ENCODE measurements at places on chromosomes 7 and 10. TPM values are rescaled to one million over a fixed set of nuclear protein-coding genes. Genes with fewer than 3 reads are reported as not detected.

GRCh38 chr10:14309593-14309992 lies 21.1 kb downstream of the FRMD4A start:
- DNase-seq, result no peak

DNA sequence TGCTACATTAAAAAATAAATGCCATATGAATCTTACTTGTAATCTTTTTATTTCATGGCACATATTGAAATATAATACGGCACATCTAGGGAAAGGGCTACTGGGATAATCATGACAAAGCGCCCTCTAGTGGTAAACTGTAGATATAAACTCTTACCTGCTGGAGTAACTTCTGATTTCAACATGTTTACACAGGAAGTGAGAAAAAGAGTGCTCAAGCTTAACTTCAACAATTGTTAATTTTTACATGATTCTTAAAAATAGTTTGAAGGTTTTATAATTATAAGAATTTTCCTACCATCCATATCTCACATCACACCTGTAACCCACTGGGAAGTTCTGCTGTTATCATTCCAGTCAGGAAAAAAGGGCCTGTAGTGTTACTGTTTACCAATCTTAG lies 2.0 kb upstream of the HEPACAM2 start:
- no peak for DNase-seq

DNA sequence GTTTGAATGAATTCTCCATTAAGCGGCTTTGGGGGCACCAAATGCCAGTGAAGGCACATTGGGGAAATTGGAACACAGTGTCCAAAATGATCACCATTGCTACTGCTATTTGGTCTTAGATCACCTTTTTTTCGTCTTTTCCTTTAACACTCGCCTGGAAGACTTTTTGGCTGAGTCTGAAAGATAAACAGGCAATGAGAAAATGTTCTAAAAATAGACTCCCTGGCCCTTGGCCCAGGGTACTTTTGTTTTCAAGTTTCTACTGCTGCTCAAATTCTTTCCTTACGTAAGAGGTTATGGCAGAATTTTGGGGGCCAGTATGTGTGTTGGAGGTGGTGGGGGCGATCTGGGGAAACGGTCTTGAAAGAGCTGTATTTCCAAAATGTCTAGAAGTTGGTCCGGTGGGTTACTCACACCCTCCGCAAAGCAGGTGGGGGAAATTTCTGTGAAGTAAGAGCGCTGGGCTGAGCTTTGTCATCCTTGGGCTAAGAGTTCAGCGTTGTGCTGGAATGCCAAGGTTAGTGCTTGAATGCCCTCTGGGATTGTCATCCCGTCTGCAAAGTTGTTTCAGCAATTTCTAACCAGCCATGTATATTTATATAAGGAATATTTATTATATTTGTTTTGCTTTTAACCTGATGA lies 1.3 kb upstream of the ITPRIP start:
- peak; percentile 84 for DNase-seq

DNA sequence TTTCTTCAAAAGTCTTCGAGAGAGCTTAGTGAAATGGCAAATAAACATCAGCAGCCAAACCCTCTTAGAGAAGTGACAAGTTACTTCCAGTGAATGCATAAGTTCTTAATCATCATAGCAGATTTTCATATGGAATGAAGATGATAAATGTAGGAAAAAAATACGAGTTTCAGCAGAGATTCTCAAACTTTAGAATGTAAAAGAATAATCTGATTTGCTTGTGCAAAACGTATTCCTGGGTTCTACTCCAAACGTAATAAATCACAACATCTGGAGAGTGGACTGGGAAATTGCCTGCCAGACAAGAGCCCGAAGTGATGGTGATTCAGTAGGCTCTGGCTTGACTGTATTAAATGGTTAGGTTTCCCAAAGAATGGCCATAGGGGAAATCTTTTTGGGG lies 62.2 kb downstream of the AKR1E2 start:
- no peak for DNase-seq

GRCh38 chr7:44534501-44534900 lies 6.6 kb downstream of the NPC1L1 start:
- no peak for DNase-seq

- DNase-seq, result no peak
These were observed 126.5 kb downstream of the HIPK2 start for GRCh38 chr7:139651308-139651707.

PSTK gene
- total RNA-seq, result not detected

GRCh38 chr7:116211913-116212596 lies 1.7 kb downstream of the TES start:
- no peak for DNase-seq

GPR15LG gene
- total RNA-seq, result not detected

DNA sequence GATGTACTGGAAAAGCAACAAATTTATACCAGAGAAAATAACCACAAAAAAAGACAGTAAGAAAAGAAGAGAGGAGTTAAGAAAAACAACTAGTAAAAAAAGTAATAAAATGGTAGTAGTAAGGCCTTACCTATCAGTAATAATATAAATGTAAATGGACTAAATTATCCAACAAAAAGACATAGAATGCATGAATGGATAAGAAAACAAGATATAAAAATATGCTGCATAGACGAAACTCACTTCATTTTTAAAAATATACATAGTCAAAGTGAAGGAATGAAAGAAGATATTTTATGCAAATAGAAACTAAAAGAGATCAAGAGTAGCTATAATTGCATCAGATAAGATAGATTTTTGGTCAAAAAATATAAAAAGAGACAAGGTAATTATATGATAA lies 739.1 kb downstream of the DNAJB9 start:
- DNase-seq, result no peak

- DNase-seq, result no peak
These were observed 356.0 kb downstream of the TFEC start for GRCh38 chr7:115674467-115675024.

- peak; percentile 84 for DNase-seq
These were observed 70.5 kb upstream of the COL13A1 start for GRCh38 chr10:69731184-69731583.

GRCh38 chr7:108097703-108098102 lies 32.5 kb downstream of the LAMB4 start:
- no peak for DNase-seq

- DNase-seq, result no peak
These were observed 1.5 kb downstream of the DUSP5 start for GRCh38 chr10:110498982-110499795.

DNA sequence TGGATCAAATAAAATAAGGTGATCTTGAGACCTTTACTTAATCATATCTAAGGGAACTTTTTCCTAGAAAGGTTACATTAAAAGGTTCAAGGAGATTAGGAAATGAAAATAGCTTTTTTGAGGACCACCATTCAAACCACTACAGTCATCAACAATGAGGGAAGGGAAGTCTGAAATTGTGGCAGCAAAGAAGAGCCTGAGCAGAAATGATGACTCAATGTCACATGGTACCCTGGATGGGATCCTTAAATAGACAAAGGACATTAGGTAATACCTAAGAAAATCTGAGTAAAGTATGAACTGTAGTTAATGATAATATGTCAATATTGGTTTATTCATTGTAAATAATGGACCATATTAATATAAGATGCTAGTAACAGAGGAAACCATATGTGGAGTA lies 236.0 kb downstream of the SEMA3D start:
- no peak for DNase-seq

DNA sequence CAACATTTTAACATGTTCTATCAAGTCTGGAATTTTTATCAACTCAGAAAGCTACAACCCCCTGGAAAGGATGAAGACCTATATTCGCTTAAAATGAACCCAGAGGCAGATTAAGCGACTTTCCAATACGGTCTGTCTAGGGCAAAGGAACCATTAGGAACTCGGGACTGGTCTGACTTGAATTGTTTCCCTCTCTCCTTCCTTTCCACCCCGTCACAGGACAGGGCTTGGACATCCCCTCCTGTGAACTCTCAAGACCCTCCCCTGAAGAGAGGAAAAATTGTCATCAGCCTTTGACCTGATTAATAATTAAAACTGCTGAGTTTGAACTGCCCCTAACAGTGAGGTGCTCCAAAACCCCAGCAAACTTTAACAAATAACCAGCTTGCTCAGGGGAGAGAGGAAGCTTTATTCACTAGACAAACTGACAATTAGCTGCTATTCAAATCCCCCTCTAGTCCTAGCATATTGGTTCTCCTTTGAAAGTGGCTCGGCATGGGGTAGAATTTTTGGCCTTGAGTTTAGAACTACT lies 22.6 kb upstream of the SLF2 start:
- DNase-seq, result no peak

MALRD1 gene
- not detected for total RNA-seq

GRCh38 chr7:13998866-13999265 lies 9.4 kb upstream of the ETV1 start:
- no peak for DNase-seq

DNA sequence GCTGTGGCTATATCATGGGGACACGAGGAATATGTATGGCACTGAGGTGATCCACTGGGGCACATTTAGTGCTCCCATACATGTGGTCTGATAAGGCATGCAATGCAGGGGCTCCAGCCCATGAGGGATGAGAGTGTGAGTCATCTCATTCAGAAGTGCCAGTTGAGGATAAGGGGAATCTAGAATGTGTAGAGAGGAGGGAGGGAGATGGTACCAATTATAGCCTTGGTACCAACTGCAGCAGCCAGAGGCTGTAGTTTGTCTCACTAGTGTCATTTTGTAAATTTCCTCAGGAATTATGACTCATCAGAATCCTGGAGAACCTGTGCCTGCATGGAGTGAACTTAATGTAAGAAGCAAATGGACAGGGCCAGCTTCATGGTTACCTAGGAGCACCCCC lies 46.2 kb downstream of the LAMB4 start:
- DNase-seq, result no peak

- no peak for DNase-seq
These were observed 137.6 kb downstream of the SKIDA1 start for GRCh38 chr10:21387868-21388267.

GRCh38 chr7:151361193-151361959 lies 19.8 kb downstream of the NUB1 start:
- DNase-seq, result no peak

EGFR gene
- 33.8 TPM for total RNA-seq

DNA sequence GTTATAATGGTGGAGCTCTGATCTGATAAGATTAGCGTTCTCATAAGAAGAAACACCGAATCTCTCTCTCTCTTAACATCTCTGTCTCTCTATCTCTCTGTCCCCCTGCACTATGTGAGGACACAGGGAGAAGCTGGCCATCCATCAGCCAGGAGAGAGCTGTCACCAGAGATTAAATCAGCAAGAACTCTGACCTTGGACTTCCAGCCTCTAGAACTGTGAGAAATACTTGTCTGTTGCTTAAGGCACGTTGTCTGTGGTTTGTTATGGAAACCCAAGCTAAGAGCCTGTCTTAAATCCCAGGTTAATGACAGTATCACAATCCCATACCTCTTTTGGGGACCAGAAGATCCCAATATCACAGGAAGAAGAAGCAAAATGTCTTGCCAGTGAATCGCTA lies 132.0 kb upstream of the AKR1E2 start:
- DNase-seq, result no peak

- no peak for DNase-seq
These were observed 239.2 kb downstream of the COBL start for GRCh38 chr7:51077316-51077986.

GRCh38 chr10:5965266-5965665 lies 12.1 kb downstream of the IL15RA start:
- DNase-seq, result no peak

GRCh38 chr10:112565434-112566053 lies 118.5 kb downstream of the VTI1A start:
- DNase-seq, result no peak

CLDN15 gene
- 27.7 TPM for total RNA-seq

EGR2 gene
- total RNA-seq, result 11.9 TPM

ANXA8 gene
- not detected for total RNA-seq

DNA sequence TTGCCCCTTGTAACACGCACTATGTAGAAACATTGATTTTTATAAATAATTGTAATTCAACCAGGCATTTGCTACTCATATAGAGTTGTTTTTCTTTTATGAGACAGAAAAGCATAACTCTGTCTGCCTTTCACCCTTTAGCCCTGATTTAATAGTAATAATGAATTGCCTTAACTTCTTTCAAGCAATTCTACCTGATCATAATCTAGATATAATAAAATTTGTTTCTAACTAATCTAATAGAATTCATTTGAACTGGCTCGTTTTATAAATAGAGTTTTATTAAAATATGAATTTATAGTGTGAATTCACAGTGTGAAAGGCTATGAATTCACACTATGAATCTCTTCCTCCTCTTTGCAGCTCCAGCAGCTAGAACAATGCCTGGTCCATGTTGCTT lies 184.1 kb upstream of the PTN start:
- no peak for DNase-seq

TMEM213 gene
- not detected for total RNA-seq

GRCh38 chr7:11552676-11553296 lies 279.2 kb downstream of the THSD7A start:
- DNase-seq, result no peak

DNA sequence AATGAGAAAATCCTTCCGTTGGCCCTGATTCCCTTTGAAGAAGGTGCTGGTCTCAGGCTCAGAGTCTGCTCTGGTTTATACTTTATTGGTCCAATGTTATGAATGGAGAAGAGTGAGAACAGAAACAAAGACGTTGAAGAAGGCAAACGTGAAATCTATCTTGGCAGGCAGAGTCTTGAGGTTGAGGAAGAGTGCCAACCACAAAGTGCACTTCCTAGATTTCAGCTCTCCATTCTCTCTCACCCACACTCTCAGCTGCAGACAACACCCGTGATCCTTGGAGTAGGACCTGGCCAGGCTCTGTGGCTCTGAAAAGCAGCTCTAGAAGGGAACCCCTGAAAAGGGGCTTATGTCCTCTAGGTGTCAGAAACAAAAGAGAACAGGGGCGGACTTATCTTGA lies 128.9 kb upstream of the PLXNA4 start:
- no peak for DNase-seq

UTF1 gene
- not detected for total RNA-seq

DNA sequence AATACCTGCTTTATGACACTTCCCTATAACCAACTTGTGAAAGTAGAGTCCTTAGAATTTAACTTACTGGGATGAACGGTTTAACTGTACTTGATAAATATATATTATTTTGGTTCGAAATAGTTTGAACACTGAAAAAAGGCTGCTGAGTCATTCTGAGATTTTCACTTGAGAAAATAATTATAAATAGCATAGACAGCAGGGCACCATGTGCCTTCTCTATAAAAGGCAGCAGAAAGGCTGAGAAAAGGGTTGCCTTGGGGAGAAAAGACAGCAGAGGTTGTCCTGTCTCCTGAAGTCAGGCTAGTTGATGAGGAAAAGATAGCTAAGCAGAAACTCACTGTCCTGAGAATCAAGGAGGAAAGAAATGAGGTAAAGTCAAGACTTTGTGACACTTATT lies 92.4 kb downstream of the CTTNBP2 start:
- no peak for DNase-seq

- DNase-seq, result no peak
These were observed 9.4 kb downstream of the ARPC1B start for GRCh38 chr7:99383791-99384370.

- DNase-seq, result no peak
These were observed 496.8 kb downstream of the TFEC start for GRCh38 chr7:115533785-115534184.

DNA sequence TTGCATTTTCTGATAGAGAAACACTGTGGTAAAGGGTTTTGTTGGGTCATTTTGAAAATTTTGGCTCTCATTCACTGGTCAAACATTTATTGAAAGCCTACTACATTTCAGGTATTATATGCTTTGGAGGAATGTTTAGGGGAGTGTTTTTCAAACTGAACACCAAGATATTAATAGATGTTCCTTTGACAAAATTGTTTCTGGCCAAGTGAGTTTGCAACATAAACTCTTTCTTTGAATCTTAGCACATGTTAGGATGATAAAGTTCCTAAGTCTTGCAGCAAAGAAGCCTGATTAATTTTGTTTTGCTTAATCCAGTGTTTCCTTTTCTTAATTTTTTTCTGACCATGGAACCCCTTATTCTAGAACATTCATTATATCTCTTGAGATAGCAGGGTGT lies 232.5 kb upstream of the PHYHIPL start:
- DNase-seq, result no peak

Data from ascending aorta (tissue), 2 donors.